Pericardium fibroblast (primary cell): ENCODE measurements at places on chromosomes 5 and 9. TPM values are rescaled to one million over a fixed set of nuclear protein-coding genes. Genes with fewer than 3 reads are reported as not detected.

The PCDHAC1 gene
- under 0.01 and 0.34 TPM in 2 replicates for total RNA-seq

The RLN1 gene
- total RNA-seq = 3.7 TPM in 1 of 2 replicates, not detected in the other

The TAF11L12 gene
- total RNA-seq = not detected in 2 replicates

The CACFD1 gene
- total RNA-seq = 7.7 and 13.1 TPM in 2 replicates

The PHYHD1 gene
- 15.9 and 18.6 TPM in 2 replicates for total RNA-seq

The PRDM9 gene
- not detected in 2 replicates for total RNA-seq

The ANKRD18B gene
- not detected in 2 replicates for total RNA-seq

The SLC23A1 gene
- total RNA-seq = not detected in 2 replicates

The ENTPD2 gene
- 0.09 and 0.12 TPM in 2 replicates for total RNA-seq

The SLC4A9 gene
- total RNA-seq = under 0.01 TPM in 1 of 2 replicates, not detected in the other

The PCDHB8 gene
- total RNA-seq = not detected in 2 replicates

The ACOT12 gene
- total RNA-seq = not detected in 2 replicates

The PAM gene
- 125 and 161 TPM in 2 replicates for total RNA-seq

The TEK gene
- 5.1 and 14.2 TPM in 2 replicates for total RNA-seq

The TTC23L gene
- total RNA-seq = under 0.01 TPM in 1 of 2 replicates, not detected in the other

The PDE8B gene
- 0.09 and 0.47 TPM in 2 replicates for total RNA-seq

The TLE1 gene
- total RNA-seq = 20.8 and 30.8 TPM in 2 replicates

The PLAC8L1 gene
- total RNA-seq = not detected in 2 replicates

The LMAN2 gene
- 195 and 277 TPM in 2 replicates for total RNA-seq

The FLT4 gene
- total RNA-seq = 0.12 and 1.8 TPM in 2 replicates

The PDLIM4 gene
- total RNA-seq = 27.4 and 48.3 TPM in 2 replicates

The ROR2 gene
- total RNA-seq = 49.7 TPM in 2 replicates

The CDC20B gene
- not detected in 2 replicates for total RNA-seq

The SPATA31D4 gene
- not detected in 2 replicates for total RNA-seq

The CCNI2 gene
- total RNA-seq = not detected in 2 replicates

The PCDHB10 gene
- 0.12 and 0.17 TPM in 2 replicates for total RNA-seq

The SLC45A2 gene
- total RNA-seq = not detected in 2 replicates

The CD274 gene
- 0.43 and 4.4 TPM in 2 replicates for total RNA-seq

The MARCHF3 gene
- 3.5 and 10.9 TPM in 2 replicates for total RNA-seq

The CA9 gene
- total RNA-seq = 0.77 and 2.9 TPM in 2 replicates

The RFESD gene
- total RNA-seq = 0.17 and 4.9 TPM in 2 replicates
